Epithelial cell of proximal tubule (primary cell): ENCODE measurements at places on chromosomes 3 and 15. TPM values are rescaled to one million over a fixed set of nuclear protein-coding genes. Genes with fewer than 3 reads are reported as not detected.

Gene DOCK3
- total RNA-seq = 0.43 and 0.52 TPM in 2 replicates

GRCh38 chr15:26023231-26023630, 160.1 kb upstream of the ATP10A start:
- no peak for DNase-seq

GRCh38 chr15:74620636-74621545, 5.3 kb downstream of the CLK3 start:
- peak; percentile 26 for DNase-seq

DNA sequence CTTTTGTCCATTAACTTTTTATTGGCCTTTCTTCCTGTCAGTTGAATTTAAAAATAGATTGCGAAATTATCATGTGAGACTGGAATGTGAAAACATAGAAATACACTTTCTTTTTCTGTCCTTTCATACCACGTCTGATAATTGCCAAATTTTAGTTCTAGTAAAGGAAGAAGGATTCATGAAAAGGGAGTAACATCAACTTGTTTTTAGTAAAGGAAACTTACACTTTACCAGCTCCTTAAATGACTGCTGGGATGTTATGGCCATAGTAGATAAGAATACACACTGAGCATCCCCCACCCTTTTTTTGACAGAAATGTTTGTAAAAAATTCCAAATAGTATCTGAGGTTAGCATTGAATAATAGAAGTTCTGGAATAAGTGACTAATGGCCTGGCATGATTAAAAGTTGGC, 137.9 kb downstream of the NEO1 start:
- peak; percentile 6 for DNase-seq

GRCh38 chr3:177335728-177336127, 138.4 kb upstream of the TBL1XR1 start:
- no peak for DNase-seq

- DNase-seq = no peak
Observed at GRCh38 chr3:62178739-62179600, 194.4 kb downstream of the FEZF2 start.

Gene COL7A1
- total RNA-seq = 47.5 and 211 TPM in 2 replicates

GRCh38 chr3:168722091-168722490, 626.4 kb upstream of the GOLIM4 start:
- peak; percentile 40 for DNase-seq

GRCh38 chr3:45762647-45763302, 33.6 kb downstream of the SLC6A20 start:
- DNase-seq = no peak

- DNase-seq = no peak
Observed at GRCh38 chr3:133763797-133764683, 17.8 kb downstream of the TF start.

Gene SLC9C1
- total RNA-seq = not detected in 2 replicates

Gene KIF9
- 7.8 and 16.1 TPM in 2 replicates for total RNA-seq

Gene SLC22A13
- total RNA-seq = not detected in 2 replicates

Gene TP63
- total RNA-seq = not detected in 2 replicates

Gene TPRG1
- total RNA-seq = not detected in 2 replicates

GRCh38 chr3:125002414-125003368, 53.1 kb downstream of the HEG1 start:
- no peak for DNase-seq

Gene ITIH3
- not detected in 2 replicates for total RNA-seq

GRCh38 chr15:86076468-86076867, 3.2 kb upstream of the AGBL1 start:
- no peak for DNase-seq

Gene CP
- total RNA-seq = not detected in 2 replicates

GRCh38 chr15:31434588-31435260, 108.1 kb downstream of the KLF13 start:
- no peak for DNase-seq

DNA sequence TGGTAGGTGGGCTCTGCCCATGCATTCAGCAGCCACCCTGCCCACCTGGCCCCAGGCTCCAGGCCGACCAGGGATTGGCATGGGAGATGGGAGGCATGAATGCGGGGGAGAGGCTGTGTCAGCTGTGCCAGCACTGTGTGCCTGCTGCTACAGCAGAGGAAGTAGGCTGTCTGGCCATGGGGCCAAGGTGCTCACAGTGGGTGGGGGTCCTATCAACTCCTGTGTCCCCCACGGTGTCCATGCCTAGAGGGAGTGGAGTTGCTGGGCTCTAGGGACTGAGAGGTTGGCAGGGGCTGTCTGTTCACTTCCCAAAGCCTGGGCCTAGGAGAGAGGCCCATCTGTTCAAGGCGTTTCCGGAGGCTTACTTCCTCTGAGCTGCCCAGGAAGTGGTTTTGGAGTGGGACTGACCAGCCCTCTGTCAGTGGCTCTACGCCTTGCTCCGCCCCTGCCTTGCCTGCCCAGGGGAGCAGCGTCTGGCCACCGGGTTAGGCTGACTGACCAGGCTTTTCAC, 5.8 kb downstream of the PRKCD start:
- no peak for DNase-seq

DNA sequence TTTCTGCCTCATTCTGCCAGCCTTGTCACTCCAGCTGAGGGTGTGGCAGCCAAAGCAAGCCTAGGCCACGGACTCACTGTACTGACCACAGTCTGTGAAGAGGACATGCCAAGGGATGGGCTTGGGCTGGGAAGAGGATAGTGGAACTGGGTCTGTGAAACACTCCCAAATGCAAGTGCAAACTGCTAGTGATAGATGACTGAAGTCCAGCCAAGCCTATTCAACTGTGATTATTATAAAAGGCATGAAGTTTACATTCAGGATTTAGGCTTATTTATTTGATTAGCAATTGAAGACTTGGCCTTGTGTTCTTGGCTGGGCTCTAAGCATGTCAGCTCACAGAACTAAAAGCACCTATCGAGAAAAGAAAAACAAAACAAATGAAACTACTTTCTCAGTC, 84.9 kb upstream of the UBE2E1 start:
- DNase-seq = no peak

DNA sequence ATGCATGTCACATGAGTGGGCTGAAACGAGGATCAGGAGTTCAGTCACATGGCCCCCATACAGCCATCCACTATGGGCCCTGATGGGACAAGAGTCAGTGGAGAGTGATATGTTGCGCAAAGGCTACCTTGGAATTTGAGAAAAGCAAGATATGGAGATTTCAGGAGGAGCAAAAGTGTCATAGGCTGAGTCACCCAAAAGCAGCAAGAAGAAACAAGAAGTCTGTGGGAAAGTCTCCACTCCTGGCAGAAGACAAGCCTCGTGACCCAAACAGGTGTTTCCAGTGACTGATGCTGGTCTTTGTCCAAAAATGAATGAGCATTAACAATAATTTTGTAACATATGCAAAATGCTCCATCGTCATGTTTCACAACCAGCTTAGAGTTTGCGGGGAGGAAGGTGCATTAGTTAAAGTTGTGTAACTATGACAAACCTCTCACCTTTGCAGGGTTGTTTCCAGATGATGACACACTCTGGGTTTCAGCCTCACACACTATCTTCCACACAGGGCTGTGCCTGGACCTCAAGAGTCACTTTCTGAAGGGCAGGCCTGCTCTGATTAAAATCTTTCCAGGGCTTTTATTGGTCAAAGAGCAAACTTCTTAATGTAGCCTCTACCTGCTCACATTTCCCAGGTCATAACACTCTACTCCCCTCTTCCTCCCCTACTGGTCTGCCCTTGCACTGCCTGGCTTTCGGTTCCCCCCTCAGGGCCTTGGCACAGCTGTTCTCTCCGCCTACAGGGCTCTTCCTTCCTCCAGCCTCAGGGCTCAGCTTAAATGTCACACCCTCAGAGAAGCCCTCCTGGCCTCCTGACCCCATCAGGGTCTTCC, 3.9 kb upstream of the DNASE1L3 start:
- DNase-seq = peak; percentile 23

Gene CERS3
- not detected in 2 replicates for total RNA-seq

GRCh38 chr3:63438826-63439371, 160.8 kb downstream of the SYNPR start:
- DNase-seq = no peak

Gene SGO1
- 10.3 and 16.6 TPM in 2 replicates for total RNA-seq

Gene HCN4
- 0.14 and 0.17 TPM in 2 replicates for total RNA-seq

DNA sequence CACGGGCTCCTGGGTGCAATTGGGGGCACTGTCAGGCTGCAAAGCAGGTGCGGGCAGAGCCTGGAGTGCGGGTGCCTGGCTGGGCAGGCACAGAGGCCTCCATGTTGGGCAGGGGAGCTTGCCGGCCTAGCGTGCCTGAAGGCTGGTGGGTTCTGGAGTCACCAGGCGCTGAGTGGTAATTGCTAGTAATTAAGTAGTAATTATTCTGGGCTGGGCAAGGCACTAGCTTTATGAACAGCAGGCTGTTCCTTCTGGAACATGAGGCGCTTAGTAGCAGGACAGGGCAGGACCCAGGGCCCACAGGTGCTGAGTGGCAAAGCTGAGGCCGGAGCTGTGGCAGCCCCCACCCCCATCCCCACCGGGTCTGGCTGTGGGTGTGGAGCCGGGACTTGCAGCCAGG, 25.3 kb downstream of the PLXNA1 start:
- DNase-seq = no peak

Gene GPR156
- 0.51 and 1.4 TPM in 2 replicates for total RNA-seq

GRCh38 chr15:55774113-55774970, 31.4 kb upstream of the PRTG start:
- no peak for DNase-seq

- DNase-seq = no peak
Observed at GRCh38 chr15:40281057-40281800, 1.6 kb downstream of the ANKRD63 start.

Gene KLHL40
- not detected in 2 replicates for total RNA-seq

DNA sequence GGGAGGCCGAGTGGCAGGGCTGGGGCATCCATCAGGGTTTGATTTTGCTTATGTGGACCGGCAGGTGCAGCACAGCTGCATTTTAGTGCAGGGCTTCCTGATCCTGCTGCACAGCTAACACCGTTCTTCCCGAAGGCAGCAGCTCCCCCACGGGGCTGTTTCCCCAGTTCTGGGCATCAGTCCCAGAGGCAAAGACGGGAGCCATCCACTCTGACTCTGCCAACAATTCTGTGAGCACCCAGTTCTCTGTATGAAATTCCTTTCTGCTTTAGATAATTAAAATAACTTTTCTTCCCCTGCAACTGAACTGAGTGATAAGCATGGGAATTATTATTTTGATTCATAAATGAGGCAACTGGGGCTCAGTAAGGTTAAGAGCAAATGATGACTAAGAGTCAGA, 262.9 kb upstream of the ATP10A start:
- no peak for DNase-seq

DNA sequence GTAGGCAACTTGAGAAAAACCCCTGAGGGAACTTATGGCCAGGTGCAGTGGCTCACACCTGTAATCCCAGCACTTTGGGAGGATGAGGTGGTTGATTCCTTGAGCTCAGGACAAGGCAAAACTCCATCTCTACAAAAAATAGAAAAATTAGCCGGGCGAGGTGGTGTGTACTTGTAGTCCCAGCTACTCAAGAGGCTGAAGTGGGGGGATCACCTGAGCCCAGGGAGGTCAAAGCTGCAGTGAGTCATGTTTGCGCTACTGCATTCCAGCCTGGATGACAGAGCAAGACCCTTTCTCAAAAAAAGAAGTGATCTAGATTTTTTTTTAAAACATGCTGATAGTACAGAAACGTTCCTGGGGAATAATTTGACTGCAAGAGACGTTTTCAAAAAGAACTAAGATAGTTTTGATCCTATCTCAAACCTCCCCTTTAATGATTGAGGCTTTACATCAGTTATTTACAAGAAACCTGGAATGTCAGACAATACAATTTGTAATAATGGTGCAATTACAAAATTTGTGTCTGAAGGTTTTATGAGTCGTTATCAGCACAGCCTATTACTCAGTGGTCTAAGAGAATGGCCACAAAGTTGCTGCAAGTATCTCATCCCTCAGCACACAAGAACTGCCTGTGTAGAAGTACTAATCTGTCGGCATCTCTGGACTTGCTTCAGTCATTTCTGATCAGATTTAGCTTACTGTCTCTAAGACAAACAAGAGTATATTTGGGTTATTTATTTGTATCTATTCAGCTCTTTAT, 32.2 kb upstream of the KLHL25 start:
- DNase-seq = no peak

DNA sequence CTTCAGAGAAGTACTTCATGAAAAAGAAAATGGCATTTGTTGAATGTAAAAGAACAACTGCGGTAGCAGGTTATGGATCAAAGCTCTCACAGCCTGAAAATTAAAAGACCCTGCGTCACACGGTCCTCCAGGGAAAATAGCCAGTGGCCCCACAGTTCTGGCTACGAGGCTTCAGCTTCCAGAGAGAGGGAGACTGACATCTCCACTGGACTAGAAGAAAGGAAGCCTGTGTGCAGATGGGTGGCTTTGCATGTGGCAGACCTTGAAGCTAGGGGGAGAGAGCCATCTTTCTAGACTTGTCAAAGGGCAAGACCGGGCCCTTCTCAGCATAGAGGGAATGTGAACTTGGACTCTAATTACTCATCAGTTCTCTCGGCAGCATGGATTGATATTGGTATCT, 159.4 kb downstream of the SLCO3A1 start:
- DNase-seq = no peak

Gene AGBL1
- total RNA-seq = not detected in 2 replicates

DNA sequence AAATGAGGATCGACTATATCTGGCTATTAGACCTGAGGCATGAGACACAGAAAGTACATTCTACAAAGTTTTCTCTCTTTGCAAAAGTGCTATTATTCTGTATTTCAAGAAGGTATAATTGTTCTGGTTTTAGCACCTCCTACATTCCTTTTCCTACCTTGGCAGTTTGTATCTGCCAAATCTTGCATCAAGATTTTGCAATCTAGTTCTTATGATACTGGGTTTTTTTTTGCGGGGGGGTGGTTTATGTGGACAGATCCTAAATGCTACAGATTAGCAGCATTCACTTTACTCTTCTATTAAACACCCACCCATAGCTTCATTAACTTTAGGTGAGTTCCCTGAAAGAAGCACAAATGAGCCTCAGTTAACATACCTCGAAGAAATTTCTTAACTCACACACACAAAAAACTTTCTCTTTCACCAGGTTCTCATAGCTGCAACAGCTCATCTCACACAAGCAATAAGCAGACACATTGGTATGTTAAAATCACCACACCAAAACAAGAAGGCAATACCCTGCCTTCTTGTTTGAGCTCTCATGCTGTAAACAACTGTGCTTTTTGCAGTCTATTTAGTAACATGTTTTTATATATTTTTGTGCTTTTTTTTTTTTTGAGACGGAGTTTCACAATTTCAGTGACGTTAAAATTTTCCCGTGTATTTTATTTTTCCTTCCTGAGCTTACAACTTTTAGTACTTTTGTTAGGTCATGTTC, 73.0 kb upstream of the VGLL4 start:
- DNase-seq = no peak
